Myocyte (in vitro differentiated cells): ENCODE measurements at places on chromosomes 1 and 21.
A peak's percentile ranks its signal among the peaks of the same experiment; 100 is the strongest.

- DNase-seq = no peak
Observed at GRCh38 chr1:108551137-108551862, 8.6 kb upstream of the EEIG2 start.

DNA sequence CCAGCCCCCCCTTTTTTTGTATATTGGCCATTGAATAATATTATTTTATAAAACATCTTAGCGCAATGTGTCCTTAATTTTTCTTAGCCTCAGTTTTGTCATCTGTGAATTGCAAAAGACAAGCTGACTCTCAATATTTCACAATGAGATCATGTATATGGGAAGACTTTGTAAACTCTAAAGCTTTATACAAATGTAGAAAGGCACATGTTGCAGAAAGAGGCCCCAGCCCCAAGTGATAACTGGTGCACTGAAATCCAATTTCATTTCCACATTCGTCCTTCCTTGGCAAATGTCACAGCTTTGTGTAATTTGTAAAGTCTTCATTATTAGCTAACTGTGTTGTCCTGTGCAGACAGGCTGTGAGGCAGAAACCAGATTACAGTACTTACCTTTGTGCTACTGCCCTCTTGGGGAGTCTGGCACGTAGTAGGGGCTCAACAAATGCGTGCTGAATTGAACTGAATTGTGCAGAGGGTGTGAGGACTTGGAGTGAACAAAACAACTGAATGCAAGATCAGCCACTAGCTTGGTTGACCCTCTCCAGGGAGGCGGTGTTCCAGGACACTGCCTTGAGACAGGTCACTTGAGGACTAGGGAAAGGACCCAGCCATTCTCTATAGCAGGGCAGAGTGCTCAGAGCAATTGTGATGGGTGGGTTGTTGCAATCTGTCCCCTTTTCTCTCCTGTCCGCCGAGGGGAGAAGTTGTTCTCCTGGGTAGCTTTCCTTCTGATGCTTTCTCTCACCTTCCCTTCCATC, 74.6 kb downstream of the LMO4 start:
- DNase-seq = no peak

DNA sequence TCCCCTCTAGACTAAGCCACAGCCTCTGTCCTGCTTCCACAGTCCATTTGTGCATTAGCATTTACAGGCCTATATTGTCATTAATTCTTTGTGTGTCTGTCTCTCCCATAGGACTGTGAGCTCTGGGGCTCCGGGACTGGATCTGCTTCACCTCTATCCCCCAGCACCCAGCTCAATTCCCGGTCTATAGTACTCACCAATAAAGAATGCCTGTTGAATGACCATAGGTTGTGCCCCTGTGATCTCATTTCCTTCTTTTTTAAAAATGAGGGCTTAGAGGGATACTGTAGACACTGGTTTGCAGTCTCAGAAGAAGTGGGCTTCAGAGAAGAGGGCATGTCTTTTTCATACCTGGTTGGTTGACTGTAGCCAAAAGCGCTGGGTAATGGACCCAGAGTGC, 8.8 kb upstream of the POU3F1 start:
- no peak for DNase-seq

DNA sequence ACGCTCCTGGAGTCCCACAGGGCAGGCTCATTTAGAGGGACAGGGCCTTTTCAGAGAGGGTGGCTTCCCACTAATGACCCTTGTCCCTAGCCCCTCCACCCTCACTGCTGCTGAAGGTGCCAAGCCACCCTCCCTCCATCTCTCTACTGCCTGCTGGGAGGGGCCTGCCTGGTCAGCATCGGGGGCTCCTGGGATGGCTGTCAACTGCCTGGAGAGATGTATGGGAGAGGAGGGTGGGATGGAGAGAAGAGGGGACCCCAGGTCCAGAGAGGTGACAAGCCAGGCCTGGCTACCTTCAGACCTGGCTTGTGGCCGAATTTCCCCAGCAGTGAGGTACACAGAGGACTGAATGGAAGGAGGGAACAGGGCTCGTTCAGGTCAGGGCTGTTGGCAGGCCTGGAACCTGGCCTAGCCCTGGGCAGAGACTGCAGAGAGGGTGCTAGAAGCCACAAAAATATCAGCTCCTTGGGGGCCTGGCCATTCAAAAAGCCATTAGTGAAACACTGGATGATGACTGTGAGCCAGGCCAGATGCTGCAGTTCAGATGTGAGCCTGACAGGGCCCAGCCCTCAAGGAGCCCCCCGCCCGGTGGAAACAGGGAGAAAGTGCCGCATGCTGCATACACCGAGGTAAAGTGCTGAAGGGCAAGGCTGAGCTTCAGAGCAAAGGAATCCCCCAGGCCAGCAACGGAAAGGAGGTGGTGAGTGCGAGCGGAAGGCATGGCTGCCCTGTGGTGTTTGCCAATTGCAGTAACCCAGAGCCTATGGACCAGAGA, 20.0 kb downstream of the MMEL1 start:
- DNase-seq = no peak

- peak; percentile 24 for DNase-seq
Observed at GRCh38 chr1:241591317-241591716, 48.9 kb downstream of the CHML start.

DNA sequence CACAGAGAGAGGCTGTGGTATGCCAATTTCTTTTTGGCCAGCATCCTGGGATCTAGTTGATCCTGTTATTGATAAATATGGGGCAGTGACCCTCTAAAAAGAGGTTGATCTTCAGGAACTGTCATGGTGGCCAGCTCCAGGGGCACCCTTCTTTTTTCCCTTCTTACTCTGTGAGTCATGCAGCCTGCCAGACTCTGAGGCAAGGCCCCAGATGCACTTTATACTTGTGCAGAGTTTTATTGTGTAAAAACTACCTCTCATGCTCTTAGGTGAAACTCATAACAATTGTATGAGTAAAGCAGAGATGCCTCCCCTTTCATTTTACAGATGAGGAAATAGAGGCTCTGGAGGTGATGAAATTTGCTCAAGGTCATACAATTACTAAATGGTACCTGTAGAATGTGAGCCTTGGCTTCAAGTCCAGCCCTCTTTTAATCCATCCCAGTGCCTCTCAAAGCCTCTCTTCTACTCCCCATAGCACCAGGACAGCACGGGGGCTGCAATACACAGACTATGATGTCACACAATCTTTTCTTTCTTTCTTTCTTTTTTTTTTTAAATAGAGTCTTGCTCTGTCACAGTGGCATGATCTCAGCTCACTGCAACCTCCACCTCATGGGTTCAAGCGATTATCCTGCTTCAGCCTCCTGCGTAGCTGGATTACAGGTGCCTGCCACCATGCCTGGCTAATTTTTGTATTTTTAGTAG, 387.8 kb downstream of the KCNH1 start:
- DNase-seq = no peak

DNA sequence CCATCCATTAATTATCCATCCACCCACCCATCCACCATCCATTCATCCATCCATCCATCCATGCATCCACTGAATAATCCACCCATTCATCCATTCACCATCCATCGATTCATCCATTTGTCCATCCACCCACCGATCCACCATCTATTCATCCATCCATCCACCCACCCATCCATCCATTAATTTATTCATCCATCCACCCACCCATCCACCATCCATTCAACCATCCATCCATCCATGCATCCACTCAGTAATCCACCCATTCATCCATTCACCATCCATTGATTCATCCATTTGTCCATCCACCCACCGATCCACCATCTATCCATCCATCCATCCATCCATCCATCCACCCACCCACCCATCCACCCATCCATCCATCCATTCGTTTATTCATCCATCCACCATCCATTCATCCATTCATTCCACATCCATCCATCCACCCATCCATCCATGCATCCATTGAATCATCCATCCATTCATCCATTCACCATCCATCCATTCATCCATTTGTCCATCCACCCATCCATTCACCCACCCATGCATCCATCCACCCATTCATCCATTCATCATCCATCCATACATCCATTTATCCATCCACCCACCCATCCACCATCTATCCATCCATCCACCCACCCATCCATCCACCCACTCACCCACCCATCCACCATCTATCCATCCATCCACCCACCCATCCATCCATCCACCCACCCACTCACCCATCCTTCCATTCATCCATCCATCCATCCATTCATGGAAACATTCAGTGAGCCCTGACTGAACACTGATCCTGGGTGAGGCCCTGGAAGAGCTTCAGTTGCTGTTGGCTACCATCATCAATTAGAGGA, 83.4 kb upstream of the ARHGEF16 start:
- DNase-seq = no peak

GRCh38 chr1:185939142-185939541, 205.0 kb downstream of the HMCN1 start:
- DNase-seq = no peak
